Mucosa of gallbladder (tissue), 1 donor: ENCODE measurements at places on chromosomes 5 and 9.

- peak; percentile 69 for DNase-seq
Measured at GRCh38 chr5:154829589-154830218, 20.7 kb downstream of the FAXDC2 start.

DNA sequence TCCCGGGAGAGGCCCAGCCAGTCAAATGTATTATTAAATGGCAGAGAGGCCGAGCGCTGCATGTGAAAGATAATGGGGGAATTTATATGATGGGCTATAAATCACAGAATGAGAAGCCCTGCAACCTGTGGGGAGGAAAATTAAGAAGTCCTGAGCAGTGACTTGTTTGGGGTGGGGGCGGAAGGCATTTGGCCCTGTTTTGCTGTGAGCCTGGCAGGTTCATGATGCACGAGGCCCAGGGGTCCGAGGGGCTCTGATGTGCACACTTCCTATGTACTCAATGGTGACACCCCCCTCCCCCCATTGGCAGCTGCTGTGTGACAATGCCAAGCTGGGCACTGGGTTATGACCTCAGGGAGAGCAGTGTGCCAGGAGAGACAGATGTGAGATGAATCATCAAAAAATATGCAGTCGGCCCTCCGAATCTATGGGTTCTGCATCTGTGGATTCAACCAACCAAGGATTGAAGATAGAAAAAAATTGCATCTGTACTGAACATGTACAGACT lies 13.7 kb upstream of the DAB2IP start:
- DNase-seq: no peak

GRCh38 chr9:26373616-26374015 lies 519.0 kb downstream of the CAAP1 start:
- DNase-seq: no peak

GRCh38 chr5:92518318-92518904 lies 1062.6 kb downstream of the NR2F1-AS1 start:
- DNase-seq: no peak

DNA sequence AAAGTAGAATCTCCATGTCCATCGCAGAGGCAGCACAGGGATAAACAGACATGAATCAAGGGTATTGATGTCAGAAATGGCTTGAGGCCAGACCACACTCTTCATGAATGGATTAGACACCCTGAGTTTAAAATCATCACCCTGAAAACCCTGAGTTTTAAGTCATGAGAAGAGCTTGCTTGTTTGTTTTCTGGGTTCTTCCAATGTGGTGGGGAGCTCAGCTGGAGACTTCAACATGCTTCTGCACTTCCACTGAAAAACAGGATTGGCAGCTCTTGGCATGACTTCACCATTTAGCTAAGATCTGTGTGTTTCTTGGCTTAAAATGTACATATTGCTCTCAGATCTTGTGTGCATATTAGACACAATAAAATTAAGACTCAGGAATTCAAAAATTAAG lies 9.8 kb downstream of the GCNT4 start:
- DNase-seq: no peak

DNA sequence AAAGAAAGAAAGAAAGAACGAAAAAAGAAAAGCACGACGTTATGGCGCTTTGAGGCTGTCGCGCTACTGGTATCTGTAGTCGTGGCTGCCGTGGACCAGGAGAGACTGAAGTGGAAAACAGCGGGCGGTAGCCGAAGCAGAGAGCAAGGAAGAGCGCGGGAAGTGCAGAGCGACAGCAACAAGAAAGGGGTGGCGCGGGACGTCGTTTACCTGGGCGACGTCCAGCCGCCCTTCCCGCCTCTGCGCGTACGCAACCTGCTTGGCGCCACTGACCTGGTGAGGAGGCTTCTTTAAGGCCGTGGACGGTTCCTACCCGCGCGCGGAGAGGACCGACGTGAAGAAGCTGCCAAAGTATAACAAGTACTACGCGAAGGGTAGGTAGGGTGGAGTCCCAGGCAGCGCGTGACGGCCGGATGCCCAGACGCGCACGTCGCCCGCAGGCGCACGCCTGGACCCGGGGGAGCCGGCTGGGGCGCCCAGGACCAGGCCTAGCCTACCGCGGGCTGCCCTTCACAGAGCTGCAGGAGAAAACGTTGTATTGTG lies 15.4 kb downstream of the CCL28 start:
- peak; percentile 50 for DNase-seq

- peak; percentile 73 for DNase-seq
Measured at GRCh38 chr5:137954131-137954879, 65.0 kb downstream of the PKD2L2 start.

DNA sequence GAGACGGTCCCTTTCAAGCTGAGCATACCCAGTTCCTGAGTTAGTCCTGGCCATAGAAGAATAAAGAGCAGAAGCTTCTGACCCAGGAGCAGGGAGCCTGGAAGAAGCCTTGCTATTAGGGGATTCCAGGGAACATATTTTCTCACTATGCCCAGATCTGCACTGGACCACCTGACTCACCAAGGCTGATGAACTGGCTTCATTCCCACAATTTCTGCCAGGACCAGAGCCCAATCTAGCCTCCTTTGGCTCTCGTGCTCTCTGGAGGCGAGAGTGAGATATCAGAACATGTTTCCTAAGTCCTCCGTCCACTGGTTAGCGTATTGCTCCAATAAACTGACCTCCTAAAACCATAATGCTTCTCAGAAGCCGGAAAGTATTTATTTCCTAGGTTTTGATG lies 9.9 kb downstream of the GABBR2 start:
- DNase-seq: no peak

- no peak for DNase-seq
Measured at GRCh38 chr5:148810823-148811222, 15.6 kb upstream of the ADRB2 start.

- no peak for DNase-seq
Measured at GRCh38 chr5:109484597-109484996, 74.8 kb upstream of the PJA2 start.

GRCh38 chr5:65762234-65762633 lies 40.2 kb downstream of the NLN start:
- no peak for DNase-seq

GRCh38 chr5:176883700-176884570 lies 15.2 kb downstream of the HK3 start:
- no peak for DNase-seq

- no peak for DNase-seq
Measured at GRCh38 chr9:89353989-89354388, 35.7 kb downstream of the SECISBP2 start.

DNA sequence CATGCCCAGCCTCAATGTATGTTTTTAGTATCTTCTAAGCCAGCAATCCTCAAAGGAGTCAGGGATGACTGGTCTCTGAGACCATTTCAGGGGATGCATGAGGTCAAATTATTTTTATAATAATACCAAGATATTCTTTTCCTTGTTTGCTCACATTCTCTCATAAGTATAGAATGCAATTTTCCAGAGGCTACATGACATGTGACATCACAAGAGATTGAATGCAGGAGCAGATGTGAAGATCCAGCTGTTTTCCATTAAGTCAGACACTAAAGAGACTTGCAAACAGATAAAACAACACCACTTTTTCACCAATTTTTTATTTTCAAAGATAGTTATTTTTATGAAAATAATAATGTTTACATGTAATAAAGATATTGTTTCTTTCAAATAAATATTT lies 22.0 kb upstream of the FREM1 start:
- DNase-seq: no peak

DNA sequence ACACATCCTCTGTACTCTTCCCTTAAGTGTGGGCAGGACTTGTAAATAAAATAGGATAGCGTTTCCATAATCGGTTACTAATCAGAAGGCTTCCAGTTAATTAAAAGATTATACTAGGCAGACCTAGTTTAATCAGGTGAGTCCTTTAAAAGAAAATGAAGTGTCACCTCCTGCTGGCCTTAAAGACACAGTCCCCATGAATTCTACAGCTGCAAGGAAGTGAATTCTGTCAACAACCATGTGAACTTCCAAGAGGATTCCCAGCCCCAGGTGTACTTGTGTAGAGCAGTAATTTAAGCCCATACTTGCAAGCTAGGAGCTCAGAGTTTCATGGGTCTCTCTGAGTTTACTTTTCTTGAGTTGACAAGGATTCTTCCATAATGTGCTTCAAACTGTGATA lies 918.3 kb downstream of the DTWD2 start:
- no peak for DNase-seq
